ENCODE measurements at places on chromosomes 1 and 21.

- no peak for DNase-seq
These were observed 119.7 kb downstream of the PRDM2 start for GRCh38 chr1:13819642-13820041.

- no peak for DNase-seq
These were observed 6.2 kb upstream of the HMGCS2 start for GRCh38 chr1:119774746-119775490.

- no peak for DNase-seq
These were observed 15.6 kb upstream of the ETV3 start for GRCh38 chr1:157153746-157154145.

- no peak for DNase-seq
These were observed 80.8 kb downstream of the DMRTB1 start for GRCh38 chr1:53539711-53540603.

GRCh38 chr1:224458296-224458695, 23.7 kb upstream of the WDR26 start:
- DNase-seq, result no peak

- no peak for DNase-seq
These were observed 24.0 kb upstream of the SPOCD1 start for GRCh38 chr1:31839662-31840343.

- no peak for DNase-seq
These were observed 35.9 kb upstream of the RASAL2 start for GRCh38 chr1:178057912-178058534.

DNA sequence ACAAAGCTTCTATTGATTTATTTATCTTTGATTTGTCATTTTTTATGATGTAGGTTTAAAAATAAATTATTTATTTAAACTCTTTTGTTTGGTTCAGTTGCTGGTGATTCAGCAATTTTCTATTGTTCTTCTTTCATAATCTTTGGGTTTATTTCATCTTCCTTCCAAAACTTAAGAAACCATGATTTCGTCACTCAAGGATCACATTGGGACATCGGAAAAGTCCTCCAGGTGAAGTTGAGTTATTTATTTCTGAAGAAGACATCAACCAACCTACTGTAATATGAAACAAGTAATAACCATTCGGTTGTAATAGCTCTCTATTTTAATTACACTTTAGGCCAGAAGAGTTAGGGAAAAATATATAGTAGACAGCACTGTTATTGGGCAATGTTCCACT, 23.0 kb upstream of the WLS start:
- no peak for DNase-seq

DNA sequence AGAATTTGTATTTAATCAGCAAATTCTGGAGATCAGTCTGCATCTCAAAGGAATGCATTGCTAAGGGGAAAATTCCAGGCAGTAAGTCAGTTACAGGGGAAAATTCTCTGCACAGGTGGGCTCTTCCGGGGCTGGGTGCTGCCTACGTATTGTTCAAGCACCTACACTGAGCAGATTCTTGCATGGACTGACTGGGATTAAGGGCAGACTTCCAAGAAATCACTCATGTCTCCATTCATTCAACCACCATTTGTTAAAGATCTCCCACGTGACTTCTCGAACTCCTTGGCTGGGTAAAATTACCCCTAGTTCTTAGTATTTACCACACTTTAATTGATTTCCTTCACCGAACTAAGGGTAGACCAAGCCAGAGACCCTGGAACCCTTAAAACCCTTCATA, 28.2 kb upstream of the KCNE1 start:
- no peak for DNase-seq

DNA sequence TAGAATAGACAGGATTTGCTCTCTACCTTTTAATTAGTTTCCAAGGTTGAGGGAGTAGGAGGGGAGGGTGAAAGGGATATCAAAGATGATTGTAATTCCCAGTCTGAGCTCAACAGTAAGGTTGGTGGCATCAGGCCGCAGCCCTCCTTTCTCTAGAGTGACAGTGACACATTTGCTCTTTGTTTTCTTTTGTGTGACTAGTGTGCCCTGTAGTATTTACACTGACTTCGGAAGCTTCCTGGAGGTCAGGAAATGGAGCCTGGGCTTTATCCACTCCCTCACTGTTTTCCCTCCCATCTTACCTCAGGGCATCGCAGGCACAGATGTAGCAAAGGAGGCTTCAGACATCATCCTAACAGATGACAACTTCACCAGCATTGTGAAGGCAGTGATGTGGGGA, 44.7 kb upstream of the LAX1 start:
- no peak for DNase-seq

DNA sequence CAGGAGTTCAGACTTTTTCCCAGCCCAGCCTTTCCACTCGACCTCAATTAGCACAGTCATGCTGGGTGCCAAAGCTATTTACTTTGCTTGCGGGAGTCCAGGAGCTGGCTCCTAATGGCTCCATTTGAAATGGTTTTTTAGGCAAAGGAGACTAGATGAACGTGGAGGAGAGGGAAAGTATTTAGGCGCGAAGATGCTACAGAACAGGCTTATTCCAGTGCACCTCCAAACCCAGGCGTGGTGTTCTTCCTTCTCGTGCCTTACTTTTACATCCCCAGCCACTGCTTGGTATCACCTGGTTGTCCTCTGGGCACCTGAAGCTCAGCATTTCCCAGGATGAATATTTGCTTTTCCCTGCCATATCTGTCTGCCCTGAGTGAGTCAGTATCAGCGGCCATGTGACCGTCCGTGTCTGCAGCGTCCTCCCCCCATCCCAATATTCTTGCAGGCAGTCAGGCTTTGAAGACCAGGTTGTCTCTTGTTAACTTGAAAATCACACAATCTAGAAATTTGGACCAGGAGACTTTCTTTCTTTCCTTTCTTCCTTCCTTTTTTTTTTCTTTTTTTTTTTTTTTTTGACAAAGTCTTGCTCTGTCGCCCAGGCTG, 198.5 kb downstream of the DYRK1A start:
- DNase-seq, result no peak

GRCh38 chr1:192516776-192517297, 58.7 kb upstream of the RGS1 start:
- DNase-seq, result peak; percentile 63

DNA sequence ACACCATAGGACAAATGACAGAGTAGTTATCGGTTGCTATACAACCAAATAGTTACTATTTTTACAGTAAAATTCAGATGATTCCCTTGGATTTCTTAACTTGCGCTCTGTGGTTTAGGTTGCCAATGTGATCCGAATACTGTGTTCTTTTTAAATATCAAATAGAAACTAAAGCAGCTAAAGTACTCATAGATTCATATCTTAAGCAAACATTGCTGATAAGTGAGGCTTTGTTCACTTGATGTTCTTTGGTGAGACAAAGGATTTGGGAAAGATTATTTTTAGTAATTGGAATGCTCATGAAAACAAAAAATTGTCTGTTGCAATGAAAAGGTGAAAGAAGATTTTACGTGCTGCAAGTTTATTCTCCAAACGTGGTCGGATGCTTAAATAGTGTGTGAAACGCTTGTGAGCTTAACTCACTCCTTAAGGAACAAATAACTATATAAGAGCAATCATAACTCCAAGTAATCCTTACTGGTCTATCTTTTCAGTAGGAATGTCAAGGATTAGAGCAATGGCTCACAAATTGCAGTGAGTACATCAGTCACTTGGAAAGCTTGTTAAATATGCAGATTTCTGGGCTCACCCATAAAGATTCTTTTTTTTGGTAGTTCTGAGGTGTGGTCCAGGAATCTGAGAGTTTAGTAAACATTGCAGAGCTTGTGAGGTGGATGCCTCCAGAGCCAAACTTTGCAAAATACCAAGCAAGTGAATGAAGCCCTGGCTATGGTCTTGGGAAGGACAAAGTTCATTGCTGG, 31.8 kb upstream of the PDC start:
- DNase-seq, result no peak

DNA sequence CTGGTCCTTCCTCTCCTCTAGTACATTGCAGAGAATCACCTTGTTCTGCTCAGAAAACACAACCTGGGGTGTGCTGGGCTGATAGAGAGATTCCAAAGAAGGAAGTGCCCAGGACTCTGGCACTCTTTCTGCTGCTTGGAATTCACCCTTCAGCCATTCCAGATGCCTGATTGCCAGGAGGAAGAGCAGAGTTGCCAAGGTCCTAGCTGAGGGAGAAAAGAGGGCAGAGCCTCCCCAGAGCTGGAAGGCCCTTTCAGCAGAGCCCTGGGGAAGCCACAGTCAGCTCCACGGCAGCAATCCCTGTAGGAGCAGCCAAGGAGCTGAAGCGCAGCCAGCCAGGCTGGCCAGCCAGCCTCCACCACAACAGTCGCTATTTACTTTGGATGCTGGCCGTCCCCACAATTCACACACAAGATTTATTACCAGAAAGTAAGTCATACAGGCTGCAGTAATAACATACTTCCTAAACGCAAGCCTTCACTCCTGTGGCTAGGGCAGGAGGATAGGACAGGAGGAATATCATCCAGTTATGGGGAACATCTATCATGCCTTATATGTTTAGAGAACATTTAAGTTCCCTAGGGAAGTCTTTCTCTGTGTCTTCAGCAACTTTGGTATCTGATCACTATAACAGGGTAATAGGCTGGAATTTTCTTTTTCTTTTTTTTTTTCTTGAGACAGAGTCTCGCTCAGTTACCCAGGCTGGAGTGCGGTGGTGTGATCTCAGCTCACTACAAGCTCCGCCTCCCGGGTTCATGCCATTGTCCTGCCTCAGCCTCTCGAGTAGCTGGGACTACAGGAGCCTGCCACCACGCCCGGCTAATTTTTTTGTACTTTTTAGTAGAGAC, 36.6 kb upstream of the SLC44A3 start:
- no peak for DNase-seq

DNA sequence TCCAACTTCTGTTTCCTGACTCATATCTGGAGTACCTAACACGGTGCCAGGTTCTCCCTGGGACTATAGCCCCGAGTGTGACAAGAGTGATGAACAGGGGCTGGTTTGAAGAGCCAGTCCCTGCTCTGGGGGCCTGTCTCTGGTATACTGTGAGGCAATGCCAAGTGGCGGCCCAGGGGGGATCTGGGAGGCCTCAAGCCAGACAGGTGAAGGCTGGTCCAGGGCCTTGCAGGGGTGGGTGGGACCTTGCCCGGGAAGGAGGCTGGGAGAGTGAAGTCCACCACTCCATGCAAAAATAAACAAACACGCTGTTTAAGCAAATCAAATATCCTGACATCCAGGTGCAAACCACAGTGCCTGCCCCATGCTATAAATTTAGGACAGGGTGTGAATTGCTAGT, 6.8 kb upstream of the PLXNA2 start:
- no peak for DNase-seq

- no peak for DNase-seq
These were observed 40.4 kb upstream of the ADARB1 start for GRCh38 chr21:45033791-45034555.

GRCh38 chr1:104629589-104629988, 879.9 kb downstream of the AMY1C start:
- no peak for DNase-seq

- DNase-seq, result no peak
These were observed 4.9 kb downstream of the PLEKHN1 start for GRCh38 chr1:970973-971730.

DNA sequence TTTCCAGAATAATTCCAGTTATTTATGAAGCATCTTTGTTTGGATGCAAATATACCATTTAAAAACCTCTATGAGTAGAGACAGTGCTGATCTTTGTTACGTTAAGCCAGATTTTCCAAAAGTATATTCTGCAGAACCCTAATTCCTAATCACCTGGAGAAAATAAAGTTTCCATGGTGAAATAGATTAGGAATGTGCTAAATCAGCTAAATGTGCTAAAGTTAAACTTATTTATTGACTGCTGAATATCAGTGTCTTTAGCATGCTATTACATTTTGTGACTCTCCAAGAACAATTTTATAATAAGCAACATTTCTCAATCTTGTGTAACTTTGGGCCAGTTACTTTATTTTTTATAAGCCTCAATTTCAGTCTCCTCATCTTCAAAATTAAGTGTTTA, 196.3 kb upstream of the NFIA start:
- no peak for DNase-seq

DNA sequence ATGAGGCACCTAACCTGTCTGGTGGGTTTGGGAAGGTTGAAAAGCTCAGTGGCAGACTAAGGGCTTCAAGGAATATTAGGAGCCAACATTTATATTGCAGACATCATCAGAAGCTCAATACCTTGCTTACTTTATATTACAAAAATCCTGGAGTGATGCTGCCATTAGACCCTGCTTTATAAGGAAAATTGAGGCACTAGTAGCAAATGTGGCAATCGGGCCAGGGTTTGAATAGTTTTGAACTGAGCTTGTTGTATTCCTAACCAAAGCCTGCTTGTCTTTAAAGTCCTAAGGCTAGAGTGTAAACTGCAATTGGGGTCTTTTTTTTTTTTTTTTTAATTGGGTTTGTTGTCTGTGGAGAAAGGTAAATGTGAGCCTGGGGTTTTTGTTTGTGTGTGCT, 14.3 kb downstream of the L1TD1 start:
- DNase-seq, result no peak

DNA sequence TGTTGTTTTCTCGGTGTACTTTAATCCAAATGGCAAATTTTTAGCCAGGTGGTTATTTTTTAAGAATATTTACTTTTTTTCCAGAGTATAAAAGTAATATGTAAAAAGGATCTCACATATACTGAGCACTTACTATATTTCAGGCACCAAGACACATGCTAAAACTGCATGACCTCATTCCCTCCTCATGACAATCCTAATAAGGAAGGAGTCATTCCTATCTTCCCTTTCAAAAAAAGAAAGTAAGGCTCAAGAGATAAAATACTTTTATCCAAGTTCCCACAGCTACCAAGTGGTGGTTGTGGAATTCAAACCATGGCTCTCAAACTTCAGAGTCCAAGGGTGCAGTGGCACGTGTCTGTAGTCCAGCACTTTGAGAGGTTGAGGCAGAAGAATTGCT, 19.4 kb downstream of the ATP2B4 start:
- no peak for DNase-seq

GRCh38 chr1:38929476-38929875, 12.2 kb downstream of the RHBDL2 start:
- no peak for DNase-seq

GRCh38 chr1:157844089-157844830, 2.7 kb upstream of the CD5L start:
- DNase-seq, result no peak

DNA sequence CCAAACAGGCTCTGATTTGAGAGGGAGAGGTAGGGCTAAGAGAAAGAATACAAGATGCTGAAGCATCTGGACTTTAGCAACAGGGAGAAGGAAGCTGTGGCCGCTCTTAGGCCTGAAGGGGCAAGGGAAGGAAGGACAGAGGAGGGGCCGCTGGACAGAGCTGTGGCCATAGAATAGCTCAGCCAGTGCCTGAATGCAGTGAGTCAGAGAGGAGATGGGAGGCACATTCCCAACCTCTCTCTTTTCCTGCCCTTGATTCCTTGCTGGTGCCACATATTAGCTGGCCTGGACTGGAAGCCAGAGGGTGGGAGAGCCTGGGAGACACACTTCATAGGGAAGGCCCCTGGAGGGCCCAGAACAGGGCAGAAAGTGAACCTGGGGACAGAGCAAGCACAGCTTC, 83.4 kb upstream of the POU3F1 start:
- DNase-seq, result no peak

- no peak for DNase-seq
These were observed 29.1 kb upstream of the C21orf91 start for GRCh38 chr21:17848228-17848627.
